ENCODE measurements at places on chromosomes 1 and 21.

DNA sequence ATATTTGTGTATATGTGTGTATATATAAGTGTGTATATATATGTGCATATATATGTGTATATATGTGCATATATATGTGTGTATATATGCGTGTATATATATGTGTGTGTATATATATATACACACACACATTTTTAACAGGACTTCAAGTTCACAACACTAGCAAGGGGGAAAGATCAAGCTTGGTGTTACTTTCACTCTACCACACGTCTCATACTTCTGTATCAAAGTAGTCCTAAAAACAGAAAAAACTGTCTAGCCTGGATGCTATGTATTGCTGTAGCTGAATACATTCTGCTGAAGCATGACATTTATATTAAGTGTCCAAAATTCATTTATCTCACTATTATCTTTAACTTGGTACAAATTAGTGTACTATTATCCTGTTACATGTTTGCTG, 17.9 kb upstream of the ATP6V1G3 start:
- no peak for DNase-seq

DNA sequence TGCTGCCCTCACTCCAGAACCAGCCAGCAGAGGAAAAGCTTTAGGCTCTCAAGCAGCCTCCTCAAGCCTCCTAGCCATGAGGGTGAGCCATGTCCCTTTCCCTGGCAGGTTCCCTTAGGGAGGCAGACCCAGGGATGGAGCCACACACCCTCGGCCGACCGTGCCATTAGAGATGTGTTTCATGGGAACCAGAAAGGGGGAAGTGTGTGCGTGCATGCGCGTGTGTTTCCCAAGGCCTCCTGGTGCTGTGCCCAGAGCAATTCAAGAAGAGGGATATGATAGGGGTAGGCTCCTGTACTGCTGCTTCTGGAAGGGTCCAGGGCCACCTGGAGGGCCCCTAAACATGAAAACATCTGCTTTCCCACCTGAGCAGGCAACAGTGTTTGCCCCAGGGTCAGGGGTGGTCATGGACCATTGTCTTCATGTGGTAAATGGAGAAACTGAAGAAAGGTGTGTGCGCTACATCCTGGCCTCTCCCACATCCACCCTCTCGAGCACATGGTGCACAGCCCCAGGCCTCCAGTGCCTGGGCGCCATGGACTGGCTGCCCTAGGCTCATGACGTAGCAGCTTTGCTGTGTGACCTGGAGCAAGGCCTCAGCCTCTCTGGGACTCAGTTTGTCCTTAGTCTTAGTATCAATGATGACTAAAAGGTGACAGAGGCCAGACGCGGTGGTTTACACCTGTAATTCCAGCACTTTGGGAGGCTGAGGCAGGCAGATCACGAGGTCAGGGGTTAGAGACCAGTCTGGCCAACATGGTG, 48.1 kb downstream of the SYF2 start:
- DNase-seq: no peak

DNA sequence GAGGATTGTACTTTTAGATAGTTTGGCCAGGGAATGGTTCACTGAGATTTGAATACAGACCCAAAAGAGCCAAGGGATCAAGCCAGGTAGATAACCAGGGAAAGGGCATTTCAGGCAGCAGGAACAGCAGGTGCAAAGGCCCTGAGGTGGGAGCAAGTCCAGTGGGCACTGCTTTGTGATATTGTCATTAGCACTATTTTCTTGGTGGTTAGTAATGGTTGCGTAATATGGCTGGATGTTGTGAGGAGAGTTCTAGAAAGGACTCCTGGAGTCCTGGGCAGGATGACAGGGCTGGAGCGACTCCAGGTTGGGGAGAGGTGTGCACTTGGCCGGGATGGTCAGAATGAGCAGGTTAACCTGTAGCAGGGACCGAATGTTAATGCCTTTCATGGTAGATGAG, 4.4 kb downstream of the AZIN2 start:
- no peak for DNase-seq

DNA sequence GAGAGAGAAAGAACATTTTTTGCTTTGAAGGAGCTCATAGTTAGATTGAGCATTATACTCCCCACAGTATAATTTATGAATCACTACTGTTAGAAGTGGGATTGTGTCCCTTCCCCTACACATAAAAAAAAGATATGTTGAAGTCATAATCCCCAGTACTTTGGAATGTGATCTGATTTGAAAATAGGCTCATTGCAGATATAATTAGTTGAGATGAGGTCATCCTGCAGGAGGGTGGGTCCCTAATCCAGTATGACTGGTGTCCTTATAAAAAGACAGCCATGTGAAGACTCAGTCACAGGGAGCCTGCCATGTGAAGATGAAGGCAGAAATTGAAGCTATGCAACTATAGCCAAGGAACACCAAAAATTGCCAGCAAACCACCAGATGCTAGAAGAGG, 76.4 kb downstream of the TGFB2 start:
- no peak for DNase-seq

- no peak for DNase-seq
These were observed 64.4 kb downstream of the CDC7 start for GRCh38 chr1:91564888-91565701.

DNA sequence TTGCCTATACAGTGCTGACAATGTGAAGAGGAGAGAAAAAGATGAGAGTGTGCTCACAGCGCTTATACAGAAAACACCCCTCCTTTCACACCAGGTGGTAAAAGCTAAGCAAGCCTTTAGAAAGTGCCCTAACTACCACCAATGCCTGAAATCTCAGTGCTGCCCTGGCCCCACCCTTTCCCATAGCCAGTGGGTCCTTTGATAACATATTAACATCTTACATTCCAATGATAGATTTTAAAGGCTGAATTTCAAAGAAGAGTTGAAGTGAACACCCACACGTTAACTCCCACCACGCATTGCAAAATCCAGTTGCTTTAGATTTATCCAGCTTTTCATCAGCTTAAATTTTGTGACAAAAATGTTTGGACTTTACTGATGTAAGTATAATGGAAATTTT, 58.1 kb upstream of the SSX2IP start:
- no peak for DNase-seq

DNA sequence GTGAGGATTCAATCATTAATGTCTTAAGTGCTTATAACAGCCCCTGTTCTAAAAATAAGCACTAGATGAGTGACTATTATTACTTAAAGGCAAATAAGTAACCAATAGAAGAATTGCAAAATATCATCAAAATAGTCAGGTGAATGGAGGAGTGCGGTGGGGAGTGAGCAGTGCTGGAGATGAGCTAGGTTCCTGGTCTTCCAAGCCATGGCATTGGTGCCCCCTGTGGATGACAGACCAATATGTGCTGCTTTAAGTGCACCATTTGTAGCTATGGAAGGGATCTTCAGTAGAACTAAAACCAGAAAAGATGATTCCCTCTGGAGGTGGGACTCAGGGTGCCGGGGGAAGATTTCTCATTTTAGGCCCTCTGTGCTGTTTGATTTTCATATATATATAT, 46.1 kb upstream of the SLC30A1 start:
- DNase-seq: no peak

- DNase-seq: no peak
These were observed 76.5 kb downstream of the CNST start for GRCh38 chr1:246642719-246643118.

DNA sequence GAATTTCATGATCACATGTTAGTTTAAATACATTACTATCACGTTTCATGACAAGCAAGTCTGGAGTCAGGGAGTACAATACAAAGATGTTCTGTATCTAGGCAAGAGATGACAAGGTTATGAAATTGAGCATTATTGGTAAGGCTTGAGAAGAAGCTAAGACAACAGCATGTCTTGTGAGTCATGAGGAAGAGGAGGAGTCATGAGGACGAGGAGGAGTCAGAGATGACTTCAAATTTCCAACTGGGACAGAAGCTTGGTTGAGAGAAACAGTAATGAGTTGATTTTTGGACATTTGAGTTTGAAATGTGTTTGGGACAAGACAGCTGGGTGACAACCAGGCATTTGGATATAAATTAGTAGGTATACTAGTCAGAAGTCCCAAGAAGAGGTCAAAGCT, 4.3 kb upstream of the UBE2U start:
- DNase-seq: no peak

DNA sequence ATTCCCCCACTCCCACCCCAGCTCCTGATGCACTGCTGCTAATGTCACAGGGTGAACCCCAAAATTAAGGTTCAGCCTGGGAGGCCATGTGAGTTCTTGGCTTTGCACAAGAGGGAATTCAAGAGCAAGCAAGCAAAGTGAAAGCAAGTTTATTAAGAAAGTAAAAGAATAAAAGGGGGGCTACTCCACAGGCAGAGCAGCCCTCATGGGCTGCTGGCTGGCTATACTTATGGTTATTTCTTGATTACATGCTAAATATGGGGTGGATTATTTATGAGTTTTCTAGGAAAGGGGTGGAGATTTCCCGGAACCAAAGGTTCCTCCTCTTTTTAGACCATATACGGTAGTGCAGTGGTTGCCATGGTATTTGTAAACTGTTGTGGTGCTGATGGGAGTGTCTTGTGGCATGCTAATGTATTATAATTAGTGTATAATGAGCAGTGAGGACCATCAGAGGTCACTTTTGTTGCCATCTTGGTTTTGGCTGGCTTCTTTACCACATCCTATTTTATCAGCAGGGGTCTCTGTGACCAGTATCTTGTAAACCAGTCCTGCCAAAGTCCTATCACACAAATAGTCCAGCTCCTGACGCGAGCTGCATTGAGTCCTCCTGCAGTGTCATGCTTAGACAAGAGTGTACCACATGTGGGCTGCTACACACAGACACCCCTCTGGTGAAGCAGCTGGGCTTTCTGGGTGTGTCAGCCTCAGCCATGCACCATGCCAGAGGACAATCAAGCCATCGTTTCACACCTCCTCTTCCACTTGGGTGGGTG, 46.4 kb upstream of the CSF1 start:
- DNase-seq: no peak

GRCh38 chr1:200751717-200752116, 13.0 kb downstream of the CAMSAP2 start:
- DNase-seq: no peak

DNA sequence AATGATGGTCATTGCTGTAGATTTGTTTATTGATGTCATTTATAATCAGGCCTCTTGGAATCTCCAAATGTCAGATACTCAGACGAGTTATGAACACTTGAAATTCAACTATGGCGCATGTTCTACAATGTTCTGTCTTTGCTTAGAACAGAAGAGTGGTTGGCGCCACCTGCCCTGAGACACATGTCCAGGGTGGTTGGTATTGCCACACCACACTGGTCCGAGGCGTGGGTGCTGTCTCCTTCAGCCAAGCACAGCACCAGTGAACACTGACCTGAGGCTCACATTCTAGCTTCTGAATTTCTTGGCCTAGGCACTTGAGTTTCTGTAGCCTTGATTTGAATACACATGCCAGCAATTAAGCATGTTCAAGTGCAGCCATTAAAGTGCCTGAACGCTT, 10.1 kb upstream of the BMP8A start:
- no peak for DNase-seq

GRCh38 chr1:225435076-225435475, 7.2 kb upstream of the LBR start:
- DNase-seq: no peak

DNA sequence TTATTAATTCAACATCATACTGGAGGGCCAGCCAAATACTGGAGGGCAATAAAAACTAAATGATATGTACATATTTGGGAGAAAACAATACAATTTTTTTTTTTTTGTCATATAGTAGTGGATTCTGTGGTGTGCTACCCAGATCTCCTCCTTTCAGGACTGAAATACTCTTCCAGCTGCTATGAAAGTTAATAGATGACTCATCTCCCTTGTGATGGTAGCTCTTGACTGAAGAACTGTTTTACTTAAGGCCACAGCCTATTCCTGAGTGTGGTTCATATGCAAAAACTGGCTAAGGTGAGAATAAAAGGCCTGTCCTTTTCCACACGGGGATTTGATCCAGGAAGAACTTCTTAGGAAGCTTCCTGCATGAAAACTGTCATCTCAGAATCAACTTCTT, 307.9 kb downstream of the HLX start:
- no peak for DNase-seq

GRCh38 chr1:81887421-81888144, 86.8 kb downstream of the ADGRL2 start:
- no peak for DNase-seq
